Forelimb muscle (tissue), 1 donor: ENCODE measurements at places on chromosomes 1 and 21.

DNA sequence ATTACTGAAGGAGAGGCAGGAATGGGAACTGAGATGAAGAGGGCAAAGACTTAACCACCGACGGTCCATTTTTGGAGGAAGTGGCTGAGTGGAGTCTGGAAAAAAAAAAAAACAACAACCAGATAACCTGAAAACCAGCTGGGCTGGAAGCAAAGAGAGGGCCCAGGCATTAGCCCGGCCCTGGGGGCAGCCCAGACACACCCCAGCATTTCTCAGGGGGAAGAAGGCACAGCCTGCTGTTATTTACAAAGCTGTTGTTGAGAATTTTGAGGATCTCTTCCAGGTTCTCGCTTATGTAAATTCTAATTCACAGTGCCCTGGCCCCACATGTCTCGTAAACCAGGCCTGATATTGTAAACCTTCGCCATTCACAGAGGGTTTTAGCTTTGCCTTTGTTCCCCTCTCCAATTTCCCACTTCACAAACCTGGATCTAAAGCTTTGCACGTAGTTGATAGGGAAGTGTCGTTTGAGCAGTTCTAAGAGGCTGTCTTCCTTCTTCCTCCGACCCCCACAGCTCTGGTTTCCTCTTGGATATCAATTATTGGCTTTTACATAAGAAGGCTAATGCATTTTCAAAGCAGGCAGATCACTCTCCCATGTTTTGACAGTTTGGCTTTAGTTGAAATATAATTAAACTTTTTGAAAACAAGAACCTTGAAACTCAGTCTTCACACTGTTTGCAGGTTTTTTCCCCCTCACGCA is 161.8 kb upstream of the IRF2BP2 start:
- no peak for DNase-seq

DNA sequence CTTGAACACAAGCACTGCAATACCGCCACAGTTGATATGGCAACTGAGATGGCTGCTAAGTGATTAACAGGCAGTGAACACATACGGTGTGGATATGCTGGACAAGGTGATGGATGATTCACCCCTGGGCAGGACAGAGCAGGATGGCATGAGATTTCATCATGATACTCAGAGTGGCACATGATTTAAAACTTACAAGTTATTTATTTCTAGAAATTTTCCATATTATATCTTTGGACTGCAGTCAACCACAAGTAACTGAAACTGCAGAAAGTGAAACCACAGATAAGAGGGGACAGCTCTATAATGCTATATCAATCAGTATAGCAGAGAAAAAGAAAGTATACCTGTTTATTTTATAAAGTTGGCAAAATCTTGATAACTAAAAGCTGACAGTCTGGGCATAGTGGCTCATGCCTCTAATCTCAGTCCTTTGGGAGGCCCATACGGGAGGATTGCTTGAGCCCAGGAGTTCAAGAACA is 47.9 kb downstream of the PHACTR4 start:
- DNase-seq, result no peak

DNA sequence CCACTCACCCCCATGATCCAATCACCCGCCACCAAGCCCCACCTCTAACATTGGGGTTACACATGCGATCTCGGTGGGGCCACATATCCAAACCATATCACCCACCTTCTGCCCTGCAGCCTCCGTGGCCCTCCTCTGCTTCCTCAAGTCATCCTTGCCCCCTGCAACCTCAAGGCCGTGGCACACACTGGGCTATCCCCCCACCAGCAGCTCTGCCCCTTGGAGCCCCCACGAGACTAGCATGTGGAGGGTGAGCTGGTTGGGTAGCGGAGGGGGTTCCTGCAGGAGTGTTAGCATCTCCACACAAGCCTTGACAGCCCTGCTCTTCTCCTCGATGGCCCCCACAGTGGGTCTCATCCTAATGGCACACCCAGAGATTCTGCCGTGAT is 100.8 kb downstream of the TOMM20 start:
- no peak for DNase-seq

- DNase-seq, result no peak
Measured at GRCh38 chr1:107617921-107618320, 347.1 kb downstream of the VAV3 start.

- DNase-seq, result no peak
Measured at GRCh38 chr1:163055005-163055404, 14.2 kb upstream of the RGS4 start.

GRCh38 chr1:244497805-244498204 is 36.7 kb downstream of the CATSPERE start:
- DNase-seq, result no peak
